Lower lobe of right lung (tissue), 2 donors: ENCODE measurements at places on chromosomes 11 and 22.

GRCh38 chr11:8717876-8718753 is 35.5 kb downstream of the RPL27A start:
- no peak for DNase-seq

- DNase-seq, result no peak
Observed at GRCh38 chr22:45961679-45962433, 15.1 kb downstream of the WNT7B start.

- DNase-seq, result no peak
Observed at GRCh38 chr11:116577956-116578355, 194.8 kb downstream of the BUD13 start.

- no peak for DNase-seq
Observed at GRCh38 chr22:35664955-35665587, 16.8 kb downstream of the APOL6 start.

GRCh38 chr11:31259797-31260196 is 109.7 kb downstream of the DCDC1 start:
- no peak for DNase-seq

- DNase-seq, result no peak
Observed at GRCh38 chr11:7348432-7349304, 97.0 kb downstream of the SYT9 start.

- DNase-seq, result no peak
Observed at GRCh38 chr11:87097582-87097981, 59.8 kb downstream of the TMEM135 start.

DNA sequence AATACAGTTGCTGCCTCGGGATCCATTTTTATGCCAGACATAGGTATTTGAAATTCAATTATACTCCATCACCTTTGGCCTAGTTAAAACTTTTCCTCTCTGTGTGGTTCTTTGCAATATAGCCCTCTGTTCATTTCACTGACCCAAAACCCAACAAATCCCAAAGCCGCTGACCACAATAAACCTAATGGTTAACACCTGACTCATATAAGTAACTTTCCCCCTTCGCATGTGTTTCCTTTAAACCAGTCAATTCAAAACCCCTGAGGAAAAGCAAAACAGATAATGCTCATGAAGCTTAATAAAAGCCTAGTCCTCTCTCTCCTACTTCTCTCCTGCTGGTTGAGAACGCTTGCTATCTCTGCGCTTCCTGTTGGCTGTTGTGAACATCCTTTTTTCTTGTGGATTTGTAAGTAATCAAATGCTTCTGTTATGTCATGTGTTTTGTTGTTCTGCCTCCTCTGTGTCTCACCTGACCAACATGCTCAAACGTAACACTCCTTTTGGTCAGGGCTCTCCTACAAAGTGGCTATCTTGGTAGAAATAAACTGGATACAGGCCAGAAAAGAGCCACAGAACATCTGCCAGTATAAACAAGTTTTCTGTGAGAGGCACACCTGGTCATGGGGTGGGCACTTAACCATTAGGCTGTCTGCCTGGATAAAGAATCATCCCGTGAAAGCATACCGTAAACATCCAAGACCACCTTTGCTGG is 652.6 kb downstream of the METTL15 start:
- no peak for DNase-seq

GRCh38 chr11:40642284-40642683 is 817.2 kb downstream of the LRRC4C start:
- no peak for DNase-seq

DNA sequence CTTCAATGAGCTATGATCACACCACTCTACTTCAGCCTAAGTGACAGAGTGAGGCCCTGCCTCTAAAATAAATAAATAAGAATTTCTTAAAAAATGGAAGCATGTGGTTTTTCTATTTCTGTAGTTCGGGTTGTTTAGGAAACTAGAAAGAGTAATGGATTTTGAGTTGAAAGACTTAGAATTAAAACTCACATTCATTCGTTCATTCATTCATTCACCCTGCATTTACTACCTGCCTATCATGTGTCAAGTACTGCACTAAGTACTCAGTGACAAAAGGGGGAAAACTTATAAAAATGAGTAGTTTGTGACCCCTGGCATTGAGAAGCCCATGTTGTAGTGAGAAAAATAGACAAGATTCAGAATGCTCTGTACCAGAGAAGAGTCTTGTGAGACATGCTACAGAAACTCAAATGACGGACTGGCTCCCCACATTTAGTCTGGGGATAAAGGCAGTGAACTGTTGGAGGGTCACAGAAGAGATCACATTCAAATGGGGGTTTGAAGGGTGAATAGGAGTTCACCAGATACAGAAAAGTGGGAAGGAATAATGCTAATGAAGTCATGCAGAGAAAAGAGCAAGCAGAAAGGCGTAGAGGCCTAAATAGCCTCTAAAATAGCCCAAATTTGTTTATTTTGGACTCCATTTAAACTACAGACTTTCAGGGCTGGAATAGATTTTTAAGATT is 7.0 kb downstream of the CSRP3 start:
- no peak for DNase-seq

- DNase-seq, result no peak
Observed at GRCh38 chr11:30818721-30819120, 232.6 kb upstream of the MPPED2 start.

DNA sequence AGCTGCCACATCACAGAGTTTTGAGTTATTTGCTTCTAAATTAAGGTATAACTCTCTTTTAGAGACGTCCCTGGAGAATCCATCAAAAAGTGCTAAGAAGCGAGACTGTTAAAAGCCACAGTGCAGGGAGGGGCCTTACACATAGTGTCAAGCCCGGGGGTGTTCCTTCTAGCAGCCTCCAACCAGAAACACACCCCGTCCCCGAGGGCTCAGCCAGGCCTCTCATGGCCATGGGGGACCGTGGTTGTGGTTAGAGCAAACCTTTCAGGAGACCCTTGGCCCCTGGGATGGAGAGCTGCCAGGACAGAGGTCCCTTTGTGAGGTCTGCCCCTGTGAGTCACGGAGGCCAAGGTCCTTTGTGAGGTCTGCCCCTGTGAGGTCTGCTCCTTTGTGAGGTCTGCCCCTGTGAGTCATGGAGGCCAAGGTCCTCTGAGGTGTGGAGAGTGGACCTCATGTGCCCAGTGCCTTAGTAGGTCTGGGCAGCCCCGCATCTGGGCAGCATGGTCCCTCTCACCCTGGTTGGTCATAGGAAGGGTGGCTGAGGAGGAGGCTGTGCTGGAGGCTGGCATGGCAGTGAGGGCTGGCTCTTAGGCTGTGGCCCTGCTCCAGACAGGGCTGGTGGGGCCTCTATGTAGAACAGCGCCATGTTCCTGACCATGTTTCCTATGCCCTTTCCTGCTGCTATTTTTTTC is 5.4 kb downstream of the GNAZ start:
- DNase-seq, result no peak

DNA sequence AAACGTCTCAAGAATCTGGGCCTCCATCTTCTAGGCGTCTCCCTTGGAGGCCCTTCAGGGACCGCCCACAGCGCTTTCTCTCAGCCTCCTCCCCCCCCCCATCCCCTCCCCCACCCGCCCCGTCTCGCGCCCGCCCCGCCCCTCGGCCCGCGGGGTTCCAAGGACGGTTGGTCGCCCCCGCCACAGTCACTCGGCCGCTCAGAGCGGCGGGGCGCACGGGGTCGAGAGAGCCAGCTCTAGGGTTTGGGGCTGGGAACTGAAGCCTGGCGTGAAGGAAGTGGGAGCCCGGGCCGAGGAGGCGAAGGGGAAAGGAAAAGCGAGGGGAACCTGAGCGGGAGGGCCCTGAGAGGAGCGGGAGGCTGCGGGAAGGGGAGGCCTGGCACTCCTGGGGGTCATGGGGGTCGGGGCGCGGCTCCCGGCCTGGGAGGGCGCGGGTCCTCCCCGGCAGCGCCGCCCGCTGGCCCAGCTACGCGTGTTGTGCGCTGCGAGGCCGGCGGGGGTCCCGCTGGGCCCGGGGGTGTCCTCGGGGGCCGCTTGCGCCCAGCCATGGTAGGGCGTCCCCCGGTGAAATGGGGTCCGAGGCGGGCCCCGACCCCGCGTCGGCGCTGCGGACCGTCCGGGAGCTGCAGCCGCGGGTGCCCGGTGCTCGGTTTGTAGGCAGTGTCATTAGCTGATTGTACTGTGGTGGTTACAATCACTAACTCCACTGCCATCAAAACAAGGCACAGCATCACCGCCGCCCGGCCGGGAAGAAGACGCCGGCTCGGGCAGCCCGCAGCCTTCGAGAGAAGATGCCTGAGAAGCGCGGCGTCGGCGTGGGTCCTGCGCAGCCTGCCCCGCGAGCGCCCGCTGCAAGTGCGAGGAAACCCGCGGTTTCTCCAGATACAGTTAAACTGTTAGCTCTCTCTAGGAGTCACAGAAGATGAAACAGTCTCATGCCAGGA is at the start of gene BTG4:
BTG4 (minus strand) TSS at position 91 of the 944 bp plus-strand sequence. CDS start 13,610 bp downstream, outside the sequence.
- DNase-seq, result peak; percentile 45

- no peak for DNase-seq
Observed at GRCh38 chr11:86255896-86256295, 11.3 kb downstream of the EED start.

DNA sequence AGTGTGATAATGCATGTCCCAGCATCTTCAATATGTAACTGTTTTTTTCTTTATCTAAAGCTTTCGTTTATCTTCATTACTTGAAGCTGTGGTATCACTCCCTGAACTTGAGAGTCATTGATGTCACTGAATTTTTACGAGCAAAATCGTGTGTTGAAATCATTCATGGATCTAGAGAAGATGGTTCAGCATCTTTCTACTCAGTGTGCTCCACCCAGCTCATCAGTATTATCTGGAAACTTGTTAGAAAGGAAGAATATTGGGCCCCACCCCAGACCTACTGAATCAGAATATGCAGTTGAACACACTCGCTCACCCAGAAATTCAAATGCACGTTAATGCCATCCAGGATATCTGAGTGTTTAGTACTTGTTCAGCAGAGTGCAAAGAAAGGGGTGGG is 8.3 kb downstream of the CDON start:
- no peak for DNase-seq

GRCh38 chr11:66787934-66788758 is 55.1 kb upstream of the RCE1 start:
- no peak for DNase-seq

- no peak for DNase-seq
Observed at GRCh38 chr11:114136686-114137640, 77.5 kb downstream of the ZBTB16 start.

- no peak for DNase-seq
Observed at GRCh38 chr11:31877083-31877482, 66.0 kb upstream of the PAX6 start.

- DNase-seq, result peak; percentile 35
Observed at GRCh38 chr22:49023161-49023878, 804.4 kb downstream of the BRD1 start.

- no peak for DNase-seq
Observed at GRCh38 chr11:91851908-91852307, 372.7 kb upstream of the FAT3 start.

GRCh38 chr11:43212279-43212678 is 99.5 kb upstream of the API5 start:
- DNase-seq, result no peak

DNA sequence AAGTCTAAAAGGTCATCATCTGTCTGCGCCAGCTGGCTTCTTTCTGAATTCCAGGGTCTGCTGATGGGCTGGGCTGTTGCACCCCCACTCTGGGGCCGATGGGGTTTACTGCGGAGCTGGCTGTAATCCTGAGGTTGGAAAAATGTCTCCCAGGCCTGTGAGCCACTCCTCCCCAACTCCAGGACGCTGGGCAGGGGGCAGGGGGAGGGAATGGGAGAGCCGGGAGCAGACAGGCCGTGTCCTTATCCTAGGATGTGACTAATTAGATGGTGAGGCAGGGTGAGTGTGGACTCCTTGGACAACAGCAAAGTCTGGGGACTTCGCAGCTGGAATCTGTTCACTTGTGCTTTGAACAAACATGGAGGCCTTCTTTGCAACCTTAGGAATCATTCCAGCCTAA is 48.7 kb downstream of the LRRC32 start:
- DNase-seq, result no peak

GRCh38 chr11:102138670-102139069 is 28.4 kb downstream of the YAP1 start:
- no peak for DNase-seq

DNA sequence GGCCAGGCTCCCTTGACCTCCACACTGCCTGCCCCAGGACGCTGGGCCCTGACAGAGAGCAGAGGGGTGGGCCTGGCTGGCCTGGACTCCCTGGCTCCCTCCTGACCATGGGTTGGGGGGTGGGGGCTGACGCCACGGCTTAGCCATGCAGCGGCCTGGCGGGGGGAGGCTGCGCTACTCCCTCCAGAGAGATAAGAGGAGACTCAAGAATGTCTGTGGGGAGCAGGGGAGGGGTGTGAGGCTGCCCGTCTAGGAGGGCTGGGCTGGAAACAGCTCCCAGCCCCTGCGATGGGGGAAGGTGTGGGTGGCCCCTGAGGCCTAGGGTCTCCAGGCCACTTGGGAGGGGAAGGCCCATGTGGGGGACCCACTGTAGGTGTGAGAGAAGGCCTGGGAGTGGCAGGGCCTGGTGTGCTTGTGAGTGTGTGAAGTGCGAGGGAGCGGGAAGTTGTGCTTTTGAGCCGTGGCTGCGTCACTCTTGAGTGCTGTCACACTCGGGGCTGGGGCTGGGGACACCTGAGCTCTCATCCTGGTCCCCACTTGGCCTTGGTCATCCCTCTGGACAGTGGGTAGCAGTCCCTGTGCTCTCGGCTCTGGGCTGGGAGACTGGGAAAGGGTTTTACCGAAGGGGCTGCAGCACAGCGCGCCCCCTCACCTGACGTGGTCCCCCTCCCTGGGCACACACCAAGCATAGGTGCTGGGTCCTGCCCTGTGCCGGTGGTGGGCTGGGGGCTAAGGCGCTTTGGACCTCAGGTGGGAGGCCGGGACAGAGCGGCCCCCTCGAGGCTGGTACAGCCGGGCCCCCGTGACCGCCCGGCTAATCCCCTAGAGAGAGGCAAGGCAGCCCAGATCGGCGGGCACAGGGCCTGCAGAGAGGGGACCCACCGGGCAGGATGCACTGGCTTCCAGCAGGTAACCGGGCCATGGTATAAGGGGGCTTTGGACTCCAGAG is 2.4 kb downstream of the MYRF start:
- DNase-seq, result peak; percentile 67

DNA sequence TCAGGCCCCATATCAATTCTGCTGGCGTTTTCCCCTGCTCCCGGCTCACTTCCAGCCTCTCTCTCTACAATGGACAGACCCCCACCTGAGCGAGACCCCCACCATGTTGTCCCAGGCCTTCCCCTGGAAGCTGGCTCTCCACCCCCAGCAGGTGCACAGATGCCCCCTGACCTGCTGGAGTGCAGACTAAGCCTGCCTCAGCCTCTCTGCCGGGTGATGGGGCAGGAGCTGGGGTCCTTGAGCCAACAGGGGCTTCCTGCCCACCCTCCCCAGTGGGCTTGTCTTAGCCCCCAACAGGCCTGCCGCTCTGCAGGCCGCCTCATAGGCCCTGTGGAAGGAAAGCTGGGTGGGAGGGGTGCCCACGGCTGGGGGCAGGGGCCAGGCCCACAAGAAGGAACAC is 10.0 kb downstream of the ELFN2 start:
- no peak for DNase-seq

- DNase-seq, result no peak
Observed at GRCh38 chr11:30508594-30508993, 77.6 kb downstream of the MPPED2 start.
